ENCODE measurements at places on chromosomes 5 and 9. TPM values are rescaled to one million over a fixed set of nuclear protein-coding genes. Genes with fewer than 3 reads are reported as not detected.

DNA sequence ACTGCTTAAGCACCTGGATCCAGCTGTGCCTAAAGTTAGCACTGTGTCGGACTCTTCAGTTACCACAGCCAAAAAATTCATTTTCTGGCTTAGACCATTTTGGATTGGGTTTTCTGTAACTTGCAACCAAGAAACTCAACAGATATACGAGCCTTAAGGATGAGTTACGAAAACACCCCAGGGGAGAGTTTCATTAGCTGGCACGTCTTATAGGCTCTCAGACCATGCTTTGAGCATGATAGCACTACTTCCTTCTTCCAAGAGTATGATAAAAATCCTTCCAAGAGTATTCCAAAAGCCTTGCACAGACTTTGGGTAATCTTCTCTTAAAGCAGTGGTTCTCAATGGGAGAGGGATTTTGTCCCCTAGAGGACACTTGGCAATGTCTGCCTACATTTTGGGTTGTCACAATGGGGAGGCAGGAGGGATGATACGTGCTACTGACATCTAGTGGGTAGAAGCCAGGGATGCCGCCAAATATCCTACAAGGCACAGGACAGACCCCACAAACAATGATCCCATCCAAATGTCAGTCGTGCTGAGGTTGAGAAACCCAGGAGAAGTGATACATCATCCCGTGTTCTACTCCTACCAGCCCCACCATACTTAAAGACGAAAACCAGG lies 64.8 kb downstream of the SMIM23 start:
- DNase-seq, result no peak

DNA sequence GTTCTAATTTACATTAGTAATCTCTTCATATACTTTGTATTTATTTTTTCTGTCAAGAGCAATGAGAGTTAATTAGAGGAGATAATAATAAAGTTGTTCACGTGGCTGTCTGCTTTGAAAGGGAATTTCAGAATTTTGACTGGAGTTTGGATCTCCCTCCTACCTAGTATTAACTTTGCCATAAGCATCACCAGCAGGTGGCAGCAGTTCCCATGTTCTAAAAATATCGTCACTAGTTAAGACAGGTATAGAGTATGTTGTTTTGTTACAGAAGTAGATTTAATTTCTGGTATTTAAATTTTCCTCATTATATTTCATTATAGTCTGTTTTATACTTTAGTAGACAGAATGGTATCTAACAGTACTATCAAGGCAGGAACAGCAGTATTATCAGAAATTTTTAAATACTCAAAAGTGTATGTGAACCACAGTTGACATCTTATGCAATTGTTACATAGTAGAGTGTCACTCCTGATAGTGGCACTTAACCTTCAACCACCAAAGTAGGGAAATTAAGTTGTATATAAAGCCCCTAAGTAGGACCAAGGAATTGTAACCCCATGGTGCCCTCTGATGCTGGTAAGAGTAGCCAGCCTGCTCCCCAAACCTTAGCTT lies 20.4 kb downstream of the GNPDA1 start:
- DNase-seq, result no peak

DNA sequence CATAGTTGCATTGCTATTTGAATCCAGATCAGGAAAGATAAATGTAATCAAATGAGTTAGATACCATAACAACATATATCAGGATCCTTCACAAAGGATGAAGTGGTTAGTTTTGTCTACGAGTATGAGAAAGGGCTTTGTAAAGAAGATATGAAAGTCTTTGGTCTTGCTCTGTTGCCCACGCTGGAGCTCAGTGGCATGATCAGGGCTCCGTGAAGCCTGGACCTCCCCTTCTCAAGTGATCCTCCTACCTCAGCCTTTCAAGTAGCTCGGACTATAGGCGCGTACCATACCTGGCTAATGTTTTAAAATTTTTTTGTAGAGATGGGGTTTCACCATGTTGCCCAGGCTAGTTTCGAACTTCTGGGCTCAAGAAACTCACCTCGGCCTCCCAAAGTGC lies 1.8 kb downstream of the SMC5 start:
- DNase-seq, result no peak

The FAM151B gene
- 2.1 TPM for polyA plus RNA-seq

DNA sequence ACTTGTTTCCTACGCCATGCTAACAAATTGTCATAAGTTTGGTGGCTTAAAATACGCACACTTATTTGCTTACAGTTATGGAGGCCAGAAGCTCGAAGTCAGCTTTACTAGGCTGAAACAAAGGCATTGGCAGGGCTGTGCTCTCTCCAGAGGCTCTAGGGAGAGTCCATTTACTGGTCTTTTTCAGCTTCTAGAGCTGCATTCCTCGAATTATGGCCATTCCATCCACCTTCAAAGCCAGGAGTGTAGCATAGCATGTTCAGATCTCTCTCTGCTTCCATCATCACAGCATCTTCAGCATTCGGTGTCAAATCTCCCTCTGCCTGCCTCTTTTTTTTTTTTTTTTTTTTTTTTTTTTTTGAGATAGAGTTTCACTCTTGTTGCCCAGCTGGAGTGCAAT lies 670.2 kb downstream of the ACTL7B start:
- no peak for DNase-seq

DNA sequence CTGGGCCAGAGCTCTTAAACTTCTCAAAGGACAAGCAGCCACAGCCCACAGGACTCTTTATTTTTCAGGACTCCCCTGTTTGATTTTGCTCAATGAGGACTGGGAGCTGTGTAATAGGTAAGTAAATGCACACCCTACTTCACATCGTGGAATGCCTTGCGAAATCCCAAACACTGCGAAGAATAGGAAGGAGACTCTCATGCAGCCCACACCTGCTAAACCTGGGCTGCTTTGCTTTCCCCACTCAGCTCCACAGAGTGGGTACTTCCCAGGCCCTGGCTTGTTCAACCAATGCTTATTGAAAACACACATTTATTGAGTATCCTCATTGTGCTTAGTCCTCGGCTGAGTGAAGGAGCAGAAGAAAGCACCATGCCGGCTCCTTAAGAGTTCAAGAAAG lies 103.3 kb upstream of the FSTL4 start:
- no peak for DNase-seq

DNA sequence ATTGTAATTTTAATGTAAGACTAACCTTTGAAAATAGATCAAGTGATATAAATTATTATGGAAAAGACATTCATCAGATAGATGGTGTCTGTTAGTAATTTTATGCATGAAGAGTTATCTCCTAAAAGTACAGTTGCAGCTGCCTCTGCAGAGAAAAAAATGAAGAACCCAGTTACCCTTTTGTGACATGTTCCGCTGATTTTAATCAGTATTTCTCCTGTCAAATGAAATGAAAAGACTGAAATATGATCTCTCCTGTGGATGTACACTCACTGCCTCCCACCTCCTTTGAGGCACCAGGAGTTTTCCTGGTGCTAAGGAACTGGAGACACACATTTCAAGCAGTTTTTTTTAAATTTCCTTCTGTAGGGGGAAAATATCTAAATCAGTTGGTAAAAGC lies 277.4 kb downstream of the KIF4B start:
- no peak for DNase-seq

- no peak for DNase-seq
Observed at GRCh38 chr5:107673039-107673367, 2.3 kb upstream of the EFNA5 start.

DNA sequence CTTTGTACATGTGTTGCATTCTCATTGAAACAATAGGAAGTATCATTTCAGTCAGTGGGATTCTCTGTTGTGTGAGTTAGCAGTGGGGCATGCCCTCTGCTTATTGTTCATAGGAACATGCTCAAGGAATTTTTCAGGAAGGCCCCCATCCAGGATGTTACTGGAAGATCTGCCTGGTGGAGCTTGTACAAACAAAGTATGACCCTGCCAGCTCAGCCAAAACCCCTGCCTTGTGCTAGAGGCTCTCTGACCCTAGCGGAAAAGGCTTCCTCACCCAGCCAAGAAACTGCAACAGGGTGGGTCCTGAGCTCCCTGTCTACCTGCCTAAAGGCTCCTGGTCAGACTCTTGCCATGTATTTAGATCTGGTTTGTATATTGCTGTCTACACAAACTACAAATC lies 43.2 kb downstream of the MRRF start:
- DNase-seq, result no peak

GRCh38 chr5:114418176-114419066 lies 56.6 kb downstream of the KCNN2 start:
- peak; percentile 4 for DNase-seq

The TMEM215 gene
- polyA plus RNA-seq, result 0.12 TPM

The CCDC183 gene
- 7.4 TPM for polyA plus RNA-seq

DNA sequence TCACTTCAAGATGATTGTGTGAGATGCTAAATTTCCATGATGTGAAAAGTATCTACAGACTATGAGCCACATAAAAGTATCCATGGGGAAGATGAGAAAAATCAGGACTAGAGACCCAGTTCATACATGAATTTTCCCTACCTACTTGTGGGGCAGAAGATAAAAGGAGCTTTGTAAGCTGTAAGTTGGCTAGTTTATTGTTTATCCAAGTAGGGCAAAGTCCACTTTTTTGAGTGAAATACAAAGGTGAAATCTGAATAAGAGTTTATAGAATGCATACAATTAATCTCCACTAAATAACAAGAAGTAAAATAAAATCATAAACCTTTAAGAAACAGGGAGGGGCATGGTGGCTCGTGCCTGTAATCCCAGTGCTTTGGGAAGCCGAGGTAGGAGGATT lies 160.4 kb downstream of the ELAVL2 start:
- DNase-seq, result no peak

DNA sequence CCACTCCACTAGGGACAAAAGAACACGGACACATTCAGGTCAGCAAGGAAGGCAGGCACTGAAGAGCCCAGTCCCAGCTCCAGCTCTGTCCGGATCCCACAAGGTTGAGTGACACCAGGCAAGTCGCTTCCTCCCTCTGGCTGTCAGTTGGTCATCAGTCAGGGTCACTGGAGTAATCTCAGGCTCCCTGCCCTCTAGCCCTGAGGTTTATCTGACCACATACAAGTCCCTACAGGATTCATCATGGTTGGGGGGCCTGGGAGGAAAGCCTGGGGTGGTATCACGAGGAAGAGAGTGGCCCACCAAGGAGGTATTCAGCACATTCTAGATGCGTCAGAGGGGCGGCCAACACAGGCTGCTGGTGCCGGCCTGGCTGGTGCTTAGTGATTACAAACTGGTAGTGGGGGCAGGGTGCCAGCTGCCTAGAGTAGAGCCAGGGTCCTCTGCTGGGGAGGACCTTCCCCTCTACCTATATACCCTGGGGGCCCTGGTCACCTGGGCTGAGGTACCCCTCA lies 81.5 kb downstream of the SHB start:
- DNase-seq, result no peak

The PRDM9 gene
- not detected for polyA plus RNA-seq

- DNase-seq, result no peak
Observed at GRCh38 chr5:73393611-73394489, 54.7 kb downstream of the FOXD1 start.

- DNase-seq, result no peak
Observed at GRCh38 chr9:93028448-93029006, 30.0 kb upstream of the SUSD3 start.

DNA sequence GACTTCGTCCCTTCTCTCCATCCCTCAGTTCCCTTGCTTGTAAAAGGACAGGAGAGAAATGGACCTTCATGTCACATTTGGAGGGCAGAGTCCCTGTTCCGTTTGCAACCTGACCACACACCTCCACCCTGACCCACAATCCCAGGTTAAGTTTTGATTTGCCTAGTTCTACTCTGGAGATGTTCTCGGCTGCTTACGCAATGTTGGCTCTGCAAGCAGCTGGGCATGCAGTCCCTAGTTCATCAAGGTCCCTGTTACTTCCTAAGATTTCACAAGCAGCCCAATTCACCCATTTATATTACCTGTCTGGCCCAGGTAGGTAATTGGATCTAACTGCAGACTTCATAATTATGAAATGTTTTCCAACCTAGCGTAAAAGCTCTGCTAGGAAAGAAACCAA lies 28.8 kb downstream of the SLIT3 start:
- no peak for DNase-seq

- no peak for DNase-seq
Observed at GRCh38 chr5:98593418-98593817, 180.0 kb upstream of the RGMB start.

GRCh38 chr9:32581512-32582143 lies 8.7 kb upstream of the NDUFB6 start:
- DNase-seq, result peak; percentile 36

The DOCK8 gene
- 12.6 TPM for polyA plus RNA-seq

Data from renal cortex interstitium (tissue), 15 donors.